Activated naive CD4-positive, alpha-beta T cell treated with anti-CD3 and anti-CD28 coated beads for 36 hours (primary cell): ENCODE measurements at places on chromosomes 1 and 21. TPM values are rescaled to one million over a fixed set of nuclear protein-coding genes. Genes with fewer than 3 reads are reported as not detected.

The ZBTB8A gene
- total RNA-seq, result 0.21 TPM

The LCE1D gene
- total RNA-seq, result not detected

The KDM5B gene
- 16.8 TPM for total RNA-seq

The SH2D5 gene
- total RNA-seq, result 0.15 TPM

The FGR gene
- total RNA-seq, result 0.14 TPM

The TBX15 gene
- total RNA-seq, result not detected

The SCNM1 gene
- total RNA-seq, result 60.5 TPM

The ENAH gene
- total RNA-seq, result 0.91 TPM
